ENCODE measurements at places on chromosomes 11 and 22. TPM values are rescaled to one million over a fixed set of nuclear protein-coding genes. Genes with fewer than 3 reads are reported as not detected.
A peak's percentile ranks its signal among the peaks of the same experiment; 100 is the strongest.

The BIRC2 gene
- 66.5 TPM for total RNA-seq

The ASPHD2 gene
- total RNA-seq = 33.3 TPM

- H3K4me3 ChIP-seq = no peak overlapping the region
- no peak overlapping the region for H3K27ac ChIP-seq
- H3K27me3 ChIP-seq = no peaks in the 10 kb centered on the region
- no peaks in the 10 kb centered on the region for H3K36me3 ChIP-seq
These were observed 16.7 kb downstream of the FLRT1 start for GRCh38 chr11:64052436-64052835.

GRCh38 chr22:31128156-31128555 lies 5.4 kb downstream of the INPP5J start:
- no peak for DNase-seq
- H3K4me1 ChIP-seq = peaks cover 40% of the 10 kb centered on the region
- no peaks in the 10 kb centered on the region for H3K27me3 ChIP-seq
- no peaks in the 10 kb centered on the region for H3K36me3 ChIP-seq

The FAU gene
- 662 TPM for total RNA-seq

The SLC15A3 gene
- 64.7 TPM for total RNA-seq

- H3K36me3 ChIP-seq = no peaks in the 10 kb centered on the region
- H3K27me3 ChIP-seq = no peaks in the 10 kb centered on the region
- DNase-seq = no peak
- no peak overlapping the region for H3K27ac ChIP-seq
- H3K4me3 ChIP-seq = peak overlapping the region; percentile 99
- H3K4me1 ChIP-seq = peaks cover 35% of the 10 kb centered on the region
These were observed 1.6 kb downstream of the HRAS start for GRCh38 chr11:533586-534395.
